Astrocyte of the hippocampus (primary cell): ENCODE measurements at places on chromosomes 7 and 10.

DNA sequence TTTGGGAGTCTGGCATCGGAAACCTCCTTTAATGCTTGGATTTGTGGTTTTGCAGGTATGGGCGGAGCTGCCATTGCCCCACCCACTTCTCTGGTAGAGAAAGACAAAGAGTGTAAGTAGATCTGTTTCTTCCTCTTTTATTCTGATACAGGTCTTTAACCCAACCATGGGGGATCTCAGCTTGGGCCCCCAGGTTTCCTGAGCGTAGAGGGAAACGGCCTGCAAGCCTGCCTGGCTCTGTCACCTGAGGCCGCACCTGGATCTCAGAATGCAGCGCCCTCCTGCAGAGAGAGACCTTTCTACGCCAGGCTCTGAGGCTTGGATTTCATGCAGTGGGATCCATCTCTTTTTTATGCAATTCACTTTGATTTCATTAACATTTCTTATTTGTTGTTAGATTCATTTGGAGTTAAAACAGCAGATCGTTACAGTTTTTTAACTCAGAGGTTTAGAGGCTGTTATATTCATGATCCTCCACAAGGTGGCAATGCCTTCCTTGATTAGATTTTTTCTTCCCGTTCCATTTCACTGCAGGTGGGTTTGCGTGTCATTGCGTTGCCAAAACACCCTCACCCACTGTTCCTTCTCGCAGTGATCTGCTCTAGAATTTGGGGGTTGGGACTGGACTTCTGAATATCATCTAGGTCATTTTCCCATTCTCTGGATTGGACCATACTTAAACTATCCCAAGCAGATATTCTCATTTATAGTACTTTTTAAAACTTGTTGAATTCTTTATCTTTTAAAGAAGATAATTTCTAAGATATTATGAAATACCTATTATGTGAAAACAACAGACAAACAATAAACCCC is 20.0 kb downstream of the RBM17 start:
- peak; percentile 67 for DNase-seq

DNA sequence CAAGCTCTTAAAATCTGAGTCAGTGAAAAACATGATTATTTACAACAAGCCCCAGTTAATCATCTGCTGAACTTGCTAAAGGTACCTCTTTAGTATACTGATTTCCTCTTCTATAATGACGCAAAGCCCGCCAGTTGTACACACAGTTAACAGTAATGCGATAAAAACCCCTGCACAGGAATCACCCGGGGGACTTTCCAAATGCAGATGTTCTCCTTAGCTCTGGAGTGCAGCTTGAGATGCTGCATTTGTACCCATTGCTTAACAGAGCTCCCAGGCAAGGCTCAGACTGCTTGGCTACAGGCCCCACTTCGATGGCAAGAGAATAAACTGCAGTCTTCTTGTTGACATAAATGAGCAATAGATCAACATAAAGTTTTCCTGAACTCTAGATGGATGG is 279.6 kb upstream of the HGF start:
- DNase-seq: peak; percentile 7

DNA sequence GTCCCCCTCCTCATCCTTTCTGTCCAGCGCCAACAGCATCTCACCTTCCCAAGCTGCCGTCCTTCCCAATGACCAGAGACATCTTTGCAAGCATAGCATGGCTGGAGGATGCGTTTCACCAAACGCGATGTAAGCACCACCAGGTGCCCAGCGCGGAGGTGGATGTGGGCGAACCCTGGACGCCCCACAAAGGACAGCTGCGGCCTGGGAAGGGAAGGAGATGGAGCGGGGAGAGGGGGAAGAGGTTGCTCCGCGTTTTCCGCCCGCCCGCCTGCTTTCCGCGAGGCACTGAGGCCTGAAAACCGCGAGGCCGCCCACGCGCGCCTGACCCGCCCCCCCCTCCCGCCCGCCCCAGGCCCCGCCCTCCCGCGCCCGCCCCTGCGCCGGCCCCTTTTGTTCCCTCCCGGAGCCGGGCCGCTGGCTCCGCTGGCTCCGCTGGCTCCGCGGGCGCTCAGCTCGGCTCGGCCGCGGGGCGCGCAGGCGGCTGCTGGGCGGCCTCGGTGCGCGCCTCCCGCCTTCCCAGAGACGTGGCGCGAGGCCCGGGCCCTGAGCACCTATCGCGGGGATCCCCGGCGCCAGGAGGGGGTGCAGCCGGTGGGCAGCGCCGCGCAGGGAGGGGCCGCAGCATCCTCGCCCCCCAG is at the start of gene CLIP2:
TSS of gene CLIP2 (plus strand) at position 390 of the 641 bp plus-strand sequence. CDS start 28,140 bp downstream, outside the sequence.
- DNase-seq: peak; percentile 93

DNA sequence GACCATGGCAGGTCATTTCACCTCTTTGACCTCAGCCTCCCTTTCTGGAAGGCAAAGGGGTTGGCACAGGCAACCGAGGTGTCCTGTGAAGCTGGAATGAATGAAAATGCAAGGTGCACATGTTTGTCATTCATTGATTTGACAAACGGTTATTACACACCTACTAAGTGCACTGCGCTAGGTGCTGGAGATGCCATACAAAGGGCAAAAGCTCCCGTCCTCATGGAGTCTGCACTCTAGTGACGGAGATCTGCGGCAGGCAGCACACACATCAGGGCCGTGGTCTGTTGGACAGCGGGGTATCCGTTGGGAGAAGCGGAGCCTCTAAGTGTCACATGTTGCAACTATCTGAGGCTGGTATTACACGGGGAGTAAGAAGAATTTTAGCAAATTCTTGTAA is 44.2 kb downstream of the PRF1 start:
- no peak for DNase-seq

- no peak for DNase-seq
Observed at GRCh38 chr10:59879363-59879913, 26.9 kb downstream of the CCDC6 start.
